ENCODE measurements at places on chromosomes 12 and 14. TPM values are rescaled to one million over a fixed set of nuclear protein-coding genes. Genes with fewer than 3 reads are reported as not detected.

The KLRC2 gene
- polyA plus RNA-seq = 0.39 TPM

The MMP19 gene
- polyA plus RNA-seq = 2.9 TPM

The SDR9C7 gene
- 0.47 TPM for polyA plus RNA-seq

The RITA1 gene
- 8.4 TPM for polyA plus RNA-seq

The MDM1 gene
- polyA plus RNA-seq = 19.3 TPM

The ASIC1 gene
- polyA plus RNA-seq = 15.0 TPM

The GYS2 gene
- polyA plus RNA-seq = not detected

The FGF6 gene
- 42.8 TPM for polyA plus RNA-seq

All from muscle of arm (tissue), 14 donors.